AG08395 (cell line): ENCODE measurements at places on chromosomes 4 and X.
A peak's percentile ranks its signal among the peaks of the same experiment; 100 is the strongest.

DNA sequence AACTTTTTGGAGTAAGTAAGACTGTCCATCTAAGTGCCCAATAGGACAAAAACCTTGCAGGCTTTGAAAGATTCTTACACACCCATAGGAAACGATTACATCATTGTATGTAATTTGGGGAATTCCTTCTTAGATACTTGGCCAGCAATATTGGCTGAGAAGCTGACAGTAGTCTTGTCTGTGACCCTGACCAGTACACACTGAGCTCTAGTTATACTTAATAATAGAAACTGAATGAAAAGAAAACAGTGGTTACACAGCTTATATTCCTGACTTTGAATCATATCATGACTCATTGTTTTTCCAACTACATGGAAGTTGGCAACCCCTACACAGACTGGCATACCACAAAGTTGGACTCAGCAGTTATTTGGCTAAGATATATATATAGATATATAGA, 7.1 kb upstream of the TLR2 start:
- DNase-seq = peak; percentile 52

DNA sequence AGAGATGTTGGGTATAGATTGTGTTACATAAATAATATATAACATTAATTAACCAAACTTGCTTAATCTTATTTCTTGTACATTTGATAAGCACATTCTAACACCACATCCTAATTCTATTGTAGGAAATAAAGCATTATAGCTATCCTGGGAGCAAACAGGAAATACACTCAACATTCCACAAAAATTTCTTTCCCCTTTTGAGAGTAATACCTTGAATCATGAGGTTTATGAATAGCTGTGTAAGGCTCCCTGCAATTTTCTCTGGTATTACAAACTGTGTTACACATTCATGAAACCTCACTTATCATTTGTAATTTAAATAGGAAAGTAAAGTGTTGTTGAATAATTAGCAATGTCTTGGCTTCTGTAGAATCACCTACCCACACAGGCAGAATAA, 95.1 kb downstream of the TMEM47 start:
- DNase-seq = no peak

DNA sequence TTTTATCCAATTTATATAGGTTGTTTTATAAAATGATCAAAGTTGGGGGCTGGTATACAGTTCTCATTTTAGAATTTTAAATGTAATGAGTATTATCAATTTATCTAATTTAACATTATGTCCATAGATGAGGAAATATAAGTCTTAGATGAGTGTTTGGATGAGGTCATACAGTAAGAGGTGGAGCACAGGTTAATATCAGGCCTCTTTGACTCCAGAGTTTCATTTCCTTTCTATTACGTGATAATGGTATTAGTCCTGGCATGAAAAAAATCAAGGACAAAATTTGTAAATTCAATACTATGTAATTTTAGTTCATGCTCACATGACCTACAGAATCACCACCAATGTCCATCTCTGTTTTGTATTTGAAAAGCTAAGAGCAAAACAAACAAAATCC, 269.8 kb downstream of the FSTL5 start:
- no peak for DNase-seq

- no peak for DNase-seq
Observed at GRCh38 chr4:146232131-146232722, 17.9 kb downstream of the REELD1 start.

DNA sequence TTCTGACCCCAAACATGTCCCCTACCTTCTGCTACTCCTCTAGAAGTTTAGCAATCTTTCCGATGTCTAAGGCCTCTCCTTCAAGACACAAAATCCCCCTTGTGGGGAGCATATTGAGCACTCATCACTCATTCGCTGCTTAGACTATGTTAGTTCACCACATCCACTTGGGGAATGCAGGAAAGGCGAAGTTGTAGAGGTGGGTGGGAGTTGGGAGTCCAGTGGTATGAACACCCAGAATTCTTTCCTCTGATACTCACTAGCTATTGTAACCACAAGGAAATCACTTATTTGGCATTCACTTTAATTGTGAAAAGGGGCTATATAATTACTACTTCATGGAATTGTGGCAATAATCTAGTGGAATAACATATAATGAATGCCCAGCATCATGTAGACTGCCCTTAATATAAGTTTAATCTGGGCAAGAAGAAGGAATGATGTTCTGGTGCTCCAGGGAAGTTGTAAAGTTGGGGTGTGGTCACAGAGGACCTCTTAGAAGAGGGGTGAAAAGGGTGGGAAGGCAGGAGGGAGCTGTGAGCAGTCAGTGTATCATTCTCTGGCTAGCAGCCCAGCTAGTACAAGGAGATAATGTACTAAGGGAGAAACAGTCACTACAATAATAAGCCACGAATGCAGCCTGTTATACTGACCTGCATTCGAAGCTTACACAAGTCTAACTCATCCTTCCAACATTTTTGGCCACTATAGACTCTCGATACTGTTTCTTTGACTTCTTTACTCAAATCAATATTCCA, 468.2 kb upstream of the DIPK2B start:
- peak; percentile 91 for DNase-seq

GRCh38 chr4:109075621-109076020, 226.8 kb downstream of the COL25A1 start:
- no peak for DNase-seq

DNA sequence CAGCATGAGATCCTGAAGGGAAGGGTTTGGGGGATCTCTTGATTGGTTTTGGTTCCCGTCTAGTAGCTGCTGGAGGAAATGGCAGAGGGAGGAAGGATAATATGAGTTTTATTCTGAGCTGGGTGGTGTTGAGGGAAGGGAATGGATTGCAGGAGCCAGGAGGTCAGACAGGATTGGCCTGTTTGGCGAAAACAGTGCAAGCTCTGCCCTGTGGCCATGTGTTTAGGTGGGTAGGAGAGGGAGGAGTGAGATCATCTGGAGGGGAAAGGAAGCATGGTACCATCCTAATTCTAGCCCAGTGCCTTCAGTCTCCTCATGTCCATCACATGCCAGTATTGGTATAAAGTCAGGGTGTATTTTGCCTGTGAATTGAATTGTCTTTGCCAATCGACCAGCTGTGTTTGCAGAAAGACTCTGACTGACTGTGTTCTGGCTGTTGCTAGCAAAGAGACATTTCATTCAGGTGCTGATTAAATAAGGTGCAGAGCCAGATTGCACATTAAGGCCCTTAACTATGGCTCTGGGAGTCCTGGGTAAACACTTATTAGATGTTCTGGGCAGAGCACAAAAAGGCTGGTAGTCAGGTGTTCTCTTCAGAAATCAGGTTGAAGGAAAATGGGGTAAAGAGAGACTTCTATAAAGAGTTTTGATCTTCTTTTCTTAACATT, 10.0 kb downstream of the TMEM164 start:
- DNase-seq = no peak

GRCh38 chrX:21747558-21747957, 10.4 kb downstream of the SMPX start:
- DNase-seq = no peak

- DNase-seq = peak; percentile 16
Observed at GRCh38 chr4:103934178-103934789, 214.5 kb upstream of the TACR3 start.

DNA sequence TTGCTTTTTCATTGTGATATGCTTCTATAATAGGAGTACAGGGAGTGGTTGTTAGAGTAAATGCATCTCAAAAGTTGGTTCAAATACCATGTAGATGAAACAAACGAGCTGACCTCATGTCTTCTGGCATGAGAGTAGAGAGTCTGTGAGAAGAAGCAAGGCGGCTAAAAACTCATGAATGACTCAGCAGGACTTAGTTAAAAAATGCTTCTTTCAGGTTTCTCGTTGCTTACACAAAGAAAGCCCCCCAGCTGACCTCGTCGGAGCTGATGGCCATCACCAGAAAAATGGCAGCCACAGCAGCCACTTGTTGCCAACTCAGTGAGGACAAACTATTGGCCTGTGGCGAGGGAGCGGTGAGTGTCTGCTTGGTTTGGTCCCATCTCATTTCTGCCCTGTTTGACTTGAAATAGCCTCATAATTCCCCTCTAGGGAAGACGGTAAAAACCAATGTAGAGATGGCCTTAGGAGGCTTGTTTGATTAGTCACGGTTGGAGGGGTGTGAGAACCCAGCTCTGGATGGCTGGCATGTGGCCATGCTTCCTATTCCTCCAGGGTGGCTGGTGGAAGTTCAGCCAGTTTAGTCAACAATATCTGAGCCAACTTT, 14.5 kb downstream of the AFP start:
- DNase-seq = peak; percentile 82

DNA sequence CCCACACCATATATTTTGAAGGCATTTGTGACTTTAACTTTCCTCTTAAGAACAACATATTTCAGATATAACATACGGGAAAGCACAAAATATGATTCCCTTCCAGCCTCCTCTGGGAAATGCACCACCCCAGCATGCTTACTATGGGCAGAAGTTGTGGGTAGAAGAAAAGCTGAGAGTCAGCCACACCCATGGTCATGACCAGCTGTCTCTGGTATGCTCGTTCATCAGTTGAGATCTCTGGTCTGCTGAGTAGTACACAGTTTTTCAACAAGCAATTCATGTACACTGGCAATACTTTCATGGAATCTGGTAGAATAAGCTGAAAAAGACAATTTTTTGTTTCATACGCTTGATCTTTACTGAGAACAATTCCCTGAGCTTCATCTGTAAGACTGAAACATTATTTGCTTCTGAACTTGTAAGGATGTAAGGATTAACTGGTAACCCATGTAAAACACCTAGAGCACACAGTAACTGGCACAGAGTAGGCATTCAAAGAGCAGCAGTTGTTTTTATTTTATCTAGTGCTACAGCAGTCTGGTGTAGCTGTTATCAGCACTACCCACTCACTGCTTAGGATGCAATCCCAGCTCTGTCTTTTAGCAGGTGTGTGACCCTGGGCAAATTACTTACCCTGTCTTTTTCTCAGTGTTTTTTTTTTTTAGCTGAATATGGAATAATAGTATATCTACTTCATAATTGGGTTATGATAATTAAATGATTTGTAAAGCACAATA, 47.6 kb downstream of the METTL14 start:
- DNase-seq = peak; percentile 75

- no peak for DNase-seq
Observed at GRCh38 chr4:144289667-144290428, 149.3 kb upstream of the GYPA start.
